ENCODE measurements at places on chromosomes 3 and 15.

GRCh38 chr15:55344206-55344605 is 25.2 kb downstream of the PIGB start:
- no peak for DNase-seq

GRCh38 chr15:40136470-40137302 is 24.2 kb upstream of the BUB1B start:
- DNase-seq, result no peak

DNA sequence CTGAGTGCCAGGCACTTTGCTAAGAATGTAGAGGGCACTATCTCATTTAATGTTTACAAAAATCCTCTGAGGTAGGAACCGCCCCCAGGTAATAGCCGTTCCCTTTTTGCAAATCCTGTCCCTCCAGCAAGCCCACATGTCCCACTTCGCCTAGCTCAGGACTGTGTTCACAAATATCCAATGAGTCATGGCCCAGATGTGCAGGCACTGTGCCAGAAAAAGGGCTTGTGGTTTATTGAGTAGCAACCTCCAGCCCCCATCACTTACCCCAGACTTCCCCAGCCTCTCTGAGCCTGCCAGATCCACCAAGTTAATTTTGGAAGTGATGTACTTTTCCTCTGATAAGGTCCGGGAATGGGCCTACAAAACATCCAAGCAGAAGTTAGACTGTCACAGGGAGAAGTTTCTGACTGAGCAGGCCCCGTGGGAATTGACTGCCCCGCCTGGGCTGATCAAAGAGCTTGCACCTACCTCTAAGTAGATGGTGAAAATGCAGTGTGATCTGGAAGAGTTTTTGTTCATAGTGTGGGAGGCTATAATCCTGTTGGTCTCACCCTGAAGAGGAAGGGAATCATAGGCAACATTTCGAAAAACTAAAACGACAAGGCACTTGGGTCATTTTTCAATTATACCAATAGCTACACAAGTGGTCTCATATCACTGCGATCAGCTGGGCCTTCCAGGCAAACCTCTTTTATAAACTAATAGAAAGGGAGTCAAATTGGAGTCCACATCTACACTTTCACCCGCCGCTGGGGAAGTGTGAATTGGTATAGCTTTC is 15.7 kb downstream of the KIF9 start:
- DNase-seq, result peak; percentile 9

DNA sequence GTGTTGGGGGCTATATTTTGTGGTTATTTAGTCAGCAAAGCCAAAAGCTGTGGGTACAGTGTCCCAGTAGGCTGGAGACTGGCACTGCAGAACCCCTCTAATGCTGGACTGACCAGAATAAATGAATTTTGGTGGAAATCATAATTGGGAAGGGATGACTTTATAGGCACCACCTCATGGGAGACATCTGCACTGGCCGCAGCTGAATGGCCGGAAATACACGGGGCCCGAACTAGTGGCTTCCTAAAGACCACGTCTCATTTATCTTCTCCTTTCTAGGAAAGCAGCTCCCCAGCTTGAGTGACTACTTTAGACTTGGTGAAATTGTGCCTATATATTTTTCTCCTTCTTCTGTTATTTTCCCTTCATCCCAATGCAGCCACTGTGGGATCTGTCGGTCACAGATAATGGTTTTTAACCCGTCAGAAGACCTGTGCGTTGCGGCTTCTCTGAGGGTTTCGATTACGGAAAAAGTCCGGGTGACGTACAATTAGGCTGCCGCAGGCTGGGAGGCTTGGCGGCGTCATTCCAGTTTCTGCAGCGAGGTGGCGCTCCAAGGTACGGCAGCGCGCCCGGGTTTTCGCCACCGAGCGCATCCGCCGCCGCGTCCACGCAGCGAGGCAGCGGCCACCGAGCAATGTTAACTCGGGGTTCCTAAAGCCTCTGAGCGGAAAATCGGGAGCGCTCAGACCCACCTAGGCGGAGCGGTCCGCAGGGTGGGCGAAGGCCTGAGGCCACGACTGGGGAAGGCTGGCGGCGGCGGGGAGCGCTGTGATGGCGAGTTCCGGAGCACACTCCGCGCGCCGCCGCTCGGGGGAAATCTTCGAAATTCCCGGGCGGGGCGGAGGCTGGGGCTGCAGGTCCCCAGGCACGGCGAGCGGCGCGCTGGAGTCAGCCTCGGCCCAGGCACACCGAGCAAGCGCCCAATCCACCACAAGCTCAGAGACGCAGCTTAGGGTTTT is 26.3 kb downstream of the NR2F2 start:
- DNase-seq, result peak; percentile 41

GRCh38 chr3:97257942-97258697 is 443.7 kb downstream of the EPHA6 start:
- no peak for DNase-seq

GRCh38 chr3:30751610-30752299 is 142.7 kb downstream of the GADL1 start:
- DNase-seq, result no peak

Measured in nucleus accumbens (tissue), 56 donors.